ENCODE measurements at places on chromosomes 2 and 18.

DNA sequence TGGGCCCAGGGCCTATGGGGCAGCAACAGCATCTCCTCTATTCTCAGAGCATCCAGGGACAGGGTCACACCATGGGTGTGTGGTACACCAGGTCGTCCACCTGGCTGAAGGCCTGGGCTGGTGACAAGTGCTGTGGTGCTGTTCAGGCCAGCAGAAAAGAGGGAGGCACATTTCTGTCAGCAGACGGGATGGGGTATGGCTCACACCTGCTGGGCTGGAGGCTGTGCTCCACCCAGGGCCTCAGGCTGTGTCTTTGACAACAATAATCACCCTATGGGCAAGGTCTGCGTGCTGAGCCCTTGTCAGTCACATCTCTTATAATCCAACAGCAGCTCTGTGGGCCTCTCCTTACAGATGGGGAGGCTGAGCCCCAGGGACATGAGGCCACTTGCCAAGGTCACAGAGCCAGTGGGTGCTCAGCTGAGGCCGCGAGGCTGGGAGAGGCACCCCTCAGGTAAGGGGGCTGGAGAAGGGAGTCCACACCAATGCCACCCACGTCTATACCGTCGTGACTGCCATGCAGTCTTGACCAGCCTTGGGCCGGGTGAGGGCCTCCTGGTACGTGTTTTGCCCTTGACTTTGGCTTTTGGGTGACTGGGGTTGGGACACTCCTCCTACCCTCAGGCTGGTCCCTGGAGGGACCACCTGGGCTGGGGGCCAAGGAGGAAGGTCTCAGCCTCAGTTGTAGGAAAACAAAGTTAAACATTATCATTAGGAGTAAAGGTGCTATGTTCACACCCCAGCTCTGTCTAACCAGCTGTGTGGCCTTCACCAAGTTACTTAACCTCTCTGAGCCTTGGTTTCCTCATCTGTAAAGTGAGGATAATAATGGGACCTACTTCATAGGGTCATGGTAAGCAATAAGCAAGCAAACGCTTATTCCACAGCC is 5.6 kb upstream of the HS6ST1 start:
- DNase-seq: no peak

GRCh38 chr2:207164006-207164831 is 1.5 kb downstream of the KLF7 start:
- DNase-seq: no peak

DNA sequence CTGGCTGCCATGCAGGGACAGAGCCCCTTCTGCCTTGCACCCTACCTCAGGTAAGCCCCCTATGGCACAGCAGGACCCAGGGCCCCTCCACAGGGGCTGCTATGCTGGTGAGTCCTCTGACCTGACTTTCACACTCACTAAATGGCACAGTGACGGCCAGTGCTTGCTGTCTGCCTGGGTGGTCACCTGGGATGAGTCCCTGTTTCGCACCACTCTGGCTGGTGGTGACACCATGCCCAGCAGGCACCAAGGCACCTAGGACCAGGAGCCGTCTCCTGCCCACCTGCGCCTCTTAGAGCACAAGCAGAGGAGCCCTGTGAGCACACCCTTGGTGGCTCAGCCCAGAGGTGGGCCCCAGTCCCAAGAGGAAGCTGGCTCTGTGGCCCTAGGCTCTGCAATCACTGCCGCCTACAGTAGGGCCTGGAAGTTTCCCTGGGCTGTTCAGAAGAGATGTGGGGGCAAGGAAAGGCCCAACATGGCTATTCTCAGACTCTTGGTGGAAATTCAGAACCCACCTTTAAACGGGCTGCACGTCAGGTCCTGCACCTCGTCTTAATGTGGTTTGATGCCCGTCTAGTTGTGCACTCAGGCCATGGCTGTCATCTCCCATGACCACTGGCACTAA is 96.0 kb downstream of the PLB1 start:
- DNase-seq: no peak

DNA sequence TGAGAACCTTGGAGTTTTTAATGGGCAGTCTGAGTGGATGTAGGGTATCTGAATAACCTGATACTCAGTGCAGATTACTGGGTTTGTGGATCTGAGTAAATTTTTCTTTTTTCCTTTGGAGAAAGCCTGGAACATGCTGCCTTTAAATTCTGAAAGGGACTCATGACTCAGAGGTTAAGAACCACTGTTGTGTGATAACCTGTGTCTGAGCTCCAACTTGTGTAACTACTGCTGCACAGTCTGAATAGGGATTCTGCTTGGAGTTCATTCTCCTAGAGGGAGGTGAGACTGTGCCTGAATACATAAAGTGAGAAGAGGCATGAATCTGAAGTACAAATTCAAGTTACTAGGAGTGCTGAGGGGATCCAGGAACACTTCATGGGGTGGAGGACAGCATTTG is 36.2 kb downstream of the KDM3A start:
- no peak for DNase-seq

DNA sequence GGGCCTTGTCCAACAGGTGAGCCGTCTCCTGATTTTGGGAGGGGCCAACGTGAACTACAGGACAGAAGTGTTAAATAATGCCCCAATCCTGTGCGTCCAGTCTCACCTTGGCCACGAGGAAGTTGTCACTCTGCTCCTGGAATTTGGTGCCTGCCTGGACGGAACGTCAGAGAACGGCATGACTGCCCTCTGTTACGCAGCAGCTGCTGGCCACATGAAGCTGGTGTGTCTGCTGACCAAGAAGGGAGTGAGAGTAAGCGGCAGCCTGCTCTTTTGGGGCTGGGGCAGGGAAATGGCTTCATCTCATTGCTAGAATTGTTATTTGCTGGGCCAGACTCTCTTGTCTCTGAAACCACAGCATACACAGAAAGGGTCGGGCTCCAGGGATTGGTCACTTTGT is 92.3 kb downstream of the WDSUB1 start:
- no peak for DNase-seq

- DNase-seq: no peak
These were observed 199.6 kb downstream of the HRH4 start for GRCh38 chr18:24659827-24660720.

DNA sequence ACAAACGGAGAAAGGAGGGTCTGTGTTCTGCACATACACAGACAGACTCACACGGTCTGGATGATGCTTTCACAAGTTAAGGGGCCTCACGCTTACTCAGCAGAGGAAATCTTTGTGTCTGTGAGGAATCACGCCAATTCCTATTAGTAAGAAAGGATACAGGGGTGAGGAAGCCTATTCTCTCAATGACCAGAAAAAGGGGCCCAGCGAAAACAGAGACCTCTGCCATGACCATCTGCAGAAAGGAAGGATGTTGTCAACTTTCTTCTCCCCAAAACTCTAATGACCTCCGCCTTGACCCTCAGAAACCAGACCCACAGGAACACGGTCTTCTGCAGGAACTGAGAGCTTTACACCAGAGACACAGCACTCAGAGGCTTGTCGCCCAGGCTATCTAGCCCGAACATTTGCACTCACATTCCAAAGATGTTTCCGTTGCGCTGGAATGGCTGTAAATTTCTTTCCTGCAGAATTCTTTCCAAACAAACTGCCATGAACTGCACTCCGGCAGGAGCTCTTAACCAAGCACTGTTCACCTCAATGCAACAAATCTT is 186.3 kb downstream of the TCF4 start:
- no peak for DNase-seq

DNA sequence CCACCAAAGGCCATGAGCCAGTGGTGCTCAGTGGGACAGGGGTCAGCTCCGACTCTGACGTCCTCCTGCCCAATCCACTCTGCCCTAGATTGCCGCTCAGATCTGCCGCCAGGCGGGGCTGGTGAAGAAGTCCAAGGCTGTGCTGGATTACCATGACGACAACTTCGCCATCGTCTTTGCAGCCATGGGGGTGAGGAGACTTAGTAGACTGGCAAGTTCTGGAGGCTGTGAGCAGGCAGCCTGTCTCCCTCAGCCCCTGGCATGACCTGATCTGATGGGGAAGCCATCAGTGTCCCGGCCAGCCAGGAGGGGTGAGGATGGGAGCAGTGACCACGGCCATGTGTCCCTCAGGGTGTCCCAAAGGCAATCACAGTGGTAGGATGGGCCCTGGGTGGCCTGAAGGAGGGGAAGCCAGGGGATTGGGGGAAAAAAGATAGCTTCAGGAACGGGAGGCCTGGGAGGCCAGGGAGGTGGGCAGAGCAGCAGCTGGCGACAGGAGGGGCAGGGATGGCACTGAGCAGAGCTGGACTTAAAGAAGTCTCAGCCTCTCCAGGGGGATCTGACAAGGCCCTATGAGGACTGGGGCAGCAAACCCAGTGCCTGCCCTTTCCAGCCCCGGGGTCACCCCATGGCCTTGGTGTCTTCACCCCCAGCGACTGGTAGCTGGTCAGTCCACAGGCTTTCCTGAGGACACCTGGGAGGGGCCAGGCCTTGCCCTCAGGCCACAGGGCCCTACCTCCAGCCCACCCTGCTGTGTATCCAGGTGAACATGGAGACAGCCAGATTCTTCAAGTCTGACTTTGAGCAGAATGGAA is 17.4 kb upstream of the ANKRD53 start:
- peak; percentile 14 for DNase-seq

GRCh38 chr2:16204886-16205620 is 264.7 kb downstream of the MYCN start:
- DNase-seq: no peak

GRCh38 chr2:134892282-134893035 is 26.2 kb upstream of the CCNT2 start:
- DNase-seq: no peak

DNA sequence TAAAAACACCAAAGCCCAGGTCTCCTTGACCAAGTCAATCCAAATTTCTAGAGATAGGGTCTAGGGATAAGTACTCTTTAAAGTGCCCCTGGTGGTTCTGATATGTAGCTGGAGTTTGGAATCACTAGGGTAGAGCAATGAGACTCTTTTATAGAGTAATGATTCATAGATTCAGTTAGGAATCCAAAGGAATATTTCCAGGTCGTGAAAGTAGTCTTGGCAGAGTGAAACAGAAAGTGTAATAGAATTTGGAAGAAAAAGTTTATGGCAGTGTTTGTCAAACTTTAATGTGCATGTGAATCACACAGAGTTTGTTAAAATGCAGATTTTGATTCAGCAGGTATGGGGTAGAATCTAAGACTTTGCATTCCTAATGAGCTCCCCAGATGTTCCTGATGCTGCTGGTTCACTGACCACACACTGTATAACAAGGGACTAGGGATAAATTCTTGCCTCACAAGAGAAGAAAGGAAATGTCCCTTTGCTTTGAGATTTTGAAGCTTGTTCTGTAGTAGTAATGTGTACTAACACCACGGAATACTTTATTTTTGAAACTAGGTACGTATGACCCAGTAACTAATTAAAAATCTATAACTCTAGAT is 1.8 kb downstream of the UPP2 start:
- DNase-seq: no peak

DNA sequence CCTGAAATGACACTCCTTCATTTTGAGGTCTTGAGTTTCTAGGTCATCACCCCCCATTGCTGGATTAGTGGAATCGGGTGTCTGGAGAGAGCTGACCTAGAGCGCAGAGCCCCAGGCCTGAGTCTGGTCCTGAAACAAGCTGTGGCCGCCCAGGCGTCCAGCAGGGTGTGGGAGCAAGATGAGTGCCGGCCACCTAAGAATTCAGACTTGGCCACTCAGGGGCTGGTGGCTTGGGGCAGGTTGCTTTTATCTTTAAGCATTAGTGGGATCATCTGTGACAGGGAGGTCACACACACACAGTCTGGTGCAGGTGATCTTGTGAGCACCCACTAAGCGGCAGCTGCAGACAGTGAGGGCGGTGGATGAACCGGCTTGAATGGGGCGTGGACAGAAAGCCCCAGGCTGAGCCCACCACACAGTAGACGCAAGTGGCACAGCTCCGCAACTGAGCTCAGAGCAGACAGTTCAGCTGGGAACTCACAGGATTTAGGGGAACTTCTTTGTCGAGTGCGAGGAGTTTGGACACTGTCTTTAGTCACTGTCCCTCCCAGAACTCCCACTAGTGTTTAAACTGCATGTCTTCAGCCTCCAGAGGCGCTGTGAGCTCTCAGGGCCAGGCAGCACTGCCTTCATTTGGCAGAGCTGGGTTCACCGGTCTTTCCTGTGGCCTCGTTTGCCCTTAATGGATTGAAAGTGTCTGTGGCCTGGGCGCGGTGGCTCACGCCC is 21.5 kb downstream of the ITGB1BP1 start:
- no peak for DNase-seq

DNA sequence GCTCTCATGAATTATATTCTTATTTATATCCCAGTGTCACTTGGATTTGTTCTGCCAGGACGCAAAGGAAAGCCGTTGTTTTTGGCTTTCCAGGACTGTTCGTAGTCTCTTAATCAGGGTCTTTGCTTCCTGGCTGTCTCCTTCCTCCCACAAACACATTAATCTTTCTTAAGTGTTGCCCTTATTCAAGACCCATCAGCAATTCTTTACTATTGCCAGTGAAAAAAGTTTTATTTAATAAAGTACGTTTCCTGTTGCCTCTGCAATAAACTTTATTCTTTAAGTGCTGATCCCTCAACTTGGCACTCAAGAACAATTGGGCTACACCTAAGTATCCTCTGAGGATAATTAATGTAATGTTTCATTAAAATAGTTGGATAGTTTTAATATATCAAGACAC is 68.3 kb upstream of the CYP20A1 start:
- no peak for DNase-seq

- no peak for DNase-seq
These were observed 30.0 kb downstream of the SCTR start for GRCh38 chr2:119494163-119494790.

- DNase-seq: no peak
These were observed 828.8 kb upstream of the CRIM1 start for GRCh38 chr2:35526741-35527140.

GRCh38 chr18:34929336-34929780 is 111.9 kb upstream of the MAPRE2 start:
- no peak for DNase-seq

DNA sequence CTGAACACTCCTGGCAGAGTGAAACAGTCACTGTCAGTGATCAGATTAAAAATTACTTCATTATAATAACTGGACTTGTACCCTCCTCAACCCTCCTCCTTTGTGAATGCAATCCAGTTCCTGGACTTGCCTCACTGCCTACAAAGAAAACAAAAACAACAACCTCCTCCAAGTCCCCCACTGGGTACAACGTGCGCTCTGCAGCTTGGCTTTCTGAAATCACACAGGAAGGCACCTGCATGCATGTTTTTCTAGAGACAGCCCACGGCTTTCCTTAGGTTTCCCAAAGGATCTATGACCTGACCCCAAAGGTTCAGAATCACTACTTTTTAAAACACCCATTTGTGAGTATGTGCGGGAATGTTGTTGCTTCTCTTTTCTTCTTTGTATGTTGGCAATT is 61.4 kb upstream of the TUBA3E start:
- DNase-seq: no peak

DNA sequence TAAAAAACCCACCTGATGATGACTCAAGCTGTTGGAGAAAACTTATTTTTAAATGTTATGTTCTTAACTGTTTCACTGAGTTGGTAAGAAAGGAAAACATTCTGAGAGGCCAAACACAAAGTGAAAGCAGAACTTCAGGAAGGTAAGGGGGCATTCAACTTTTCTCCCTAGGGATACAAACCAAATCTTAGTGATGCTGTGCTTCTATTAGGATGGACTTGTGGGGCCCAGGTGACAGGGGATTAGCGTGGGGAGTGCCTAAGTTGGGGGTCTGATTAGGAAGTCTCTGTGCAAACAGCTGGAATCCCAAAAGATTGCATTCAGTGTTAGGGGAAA is 18.5 kb downstream of the PDCL3 start:
- no peak for DNase-seq
